Smooth muscle cell of the pulmonary artery (primary cell): ENCODE measurements at places on chromosomes 3 and 15. TPM values are rescaled to one million over a fixed set of nuclear protein-coding genes. Genes with fewer than 3 reads are reported as not detected.

CCDC54 gene
- total RNA-seq = not detected in 2 replicates

EPHA6 gene
- not detected in 2 replicates for total RNA-seq

GOLGA8G gene
- not detected in 2 replicates for total RNA-seq

SOX2 gene
- total RNA-seq = 0.63 TPM in 1 of 2 replicates, not detected in the other

MST1R gene
- 0.79 and 1.4 TPM in 2 replicates for total RNA-seq

TLR9 gene
- total RNA-seq = under 0.01 and 0.23 TPM in 2 replicates

CYP1A2 gene
- not detected in 2 replicates for total RNA-seq

CCDC13 gene
- total RNA-seq = 0.26 and 0.36 TPM in 2 replicates

TMEM212 gene
- not detected in 2 replicates for total RNA-seq

CFAP91 gene
- total RNA-seq = 0.59 and 0.72 TPM in 2 replicates

ACKR4 gene
- total RNA-seq = 19.7 and 24.0 TPM in 2 replicates

GOLGA8H gene
- 0.30 and 0.39 TPM in 2 replicates for total RNA-seq

ESYT3 gene
- 0.07 and 0.23 TPM in 2 replicates for total RNA-seq

CDC25A gene
- total RNA-seq = 2.3 and 2.5 TPM in 2 replicates

PLA2G4F gene
- not detected in 2 replicates for total RNA-seq

LRTM1 gene
- not detected in 2 replicates for total RNA-seq

PPARG gene
- total RNA-seq = 6.9 and 25.3 TPM in 2 replicates

NEIL1 gene
- total RNA-seq = 3.8 and 6.9 TPM in 2 replicates

SYNPR gene
- total RNA-seq = not detected in 2 replicates

RAD18 gene
- 6.8 and 11.0 TPM in 2 replicates for total RNA-seq

MYNN gene
- 16.7 and 20.1 TPM in 2 replicates for total RNA-seq

LRRC3B gene
- not detected in 2 replicates for total RNA-seq

KLHL40 gene
- total RNA-seq = not detected in 2 replicates

GRIP2 gene
- 0.10 and 0.46 TPM in 2 replicates for total RNA-seq

PLSCR5 gene
- not detected in 2 replicates for total RNA-seq
